ENCODE measurements at places on chromosomes 7 and 10. TPM values are rescaled to one million over a fixed set of nuclear protein-coding genes. Genes with fewer than 3 reads are reported as not detected.

Gene NOM1
- total RNA-seq, result 10.0 TPM

Gene ADCYAP1R1
- total RNA-seq, result not detected

Gene PIP
- total RNA-seq, result not detected

Gene AKR1C4
- not detected for total RNA-seq

Gene GRID1
- total RNA-seq, result 0.09 TPM
